Natural killer cell treated with Interleukin-12 subunit alpha and Interleukin-12 subunit beta and Interleukin-15 and Interleukin-18, amount 100 ng/mL, for 72 hours (primary cell): ENCODE measurements at places on chromosomes 7 and 10. TPM values are rescaled to one million over a fixed set of nuclear protein-coding genes. Genes with fewer than 3 reads are reported as not detected.
A peak's percentile ranks its signal among the peaks of the same experiment; 100 is the strongest.

GRCh38 chr7:99000196-99000903 lies 122.0 kb downstream of the TRRAP start:
- peaks cover 20% of the 10 kb centered on the region for H3K36me3 ChIP-seq
- no peaks in the 10 kb centered on the region for H3K27me3 ChIP-seq
- H3K27ac ChIP-seq: no peak overlapping the region
- DNase-seq: no peak

DNA sequence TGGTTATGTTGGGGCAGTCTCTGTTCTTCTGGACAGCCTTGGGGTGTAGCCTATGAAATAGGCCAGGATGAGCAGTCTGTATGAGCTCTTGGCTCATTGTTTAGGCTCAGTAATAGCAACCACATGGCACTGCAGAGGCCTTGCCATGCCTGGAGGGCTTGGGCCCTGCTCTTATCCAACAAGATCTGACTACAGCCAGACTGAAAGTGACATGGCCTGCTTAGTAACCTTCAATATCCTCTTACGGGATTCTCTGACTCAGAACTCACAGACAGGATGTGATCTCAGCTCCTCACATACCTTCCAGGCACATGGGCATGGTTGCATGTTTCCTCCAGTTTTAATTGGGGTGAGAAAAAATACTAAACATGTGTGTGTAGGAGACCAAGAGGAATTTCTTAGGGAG lies 289.3 kb downstream of the PTEN start:
- peaks cover 20% of the 10 kb centered on the region for H3K4me1 ChIP-seq
- H3K27ac ChIP-seq: peak overlapping the region; percentile 4

- H3K27me3 ChIP-seq: peaks cover 8% of the 10 kb centered on the region
- no peak overlapping the region for H3K27ac ChIP-seq
- DNase-seq: no peak
- H3K4me1 ChIP-seq: peaks cover 4% of the 10 kb centered on the region
- no peaks in the 10 kb centered on the region for H3K36me3 ChIP-seq
These were observed 15.3 kb downstream of the PLXNA4 start for GRCh38 chr7:132560825-132561529.

DNA sequence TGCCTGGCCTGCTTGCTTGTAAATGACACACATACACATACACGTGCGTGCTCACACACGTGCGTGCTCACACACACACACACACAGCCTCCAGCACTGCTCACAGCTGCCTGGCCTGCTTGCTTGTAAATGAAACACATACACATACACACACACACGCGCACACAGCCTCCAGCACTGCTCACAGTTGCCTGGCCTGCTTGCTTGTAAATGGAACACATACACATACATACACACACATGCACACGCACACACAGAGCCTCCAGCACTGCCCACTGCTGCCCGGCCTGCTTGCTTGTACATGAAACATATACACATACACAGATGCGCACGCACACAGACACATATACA lies 397.2 kb downstream of the PLXNA4 start:
- DNase-seq: no peak
- no peak overlapping the region for H3K27ac ChIP-seq
- no peaks in the 10 kb centered on the region for H3K4me1 ChIP-seq
- no peaks in the 10 kb centered on the region for H3K36me3 ChIP-seq
- no peak overlapping the region for H3K4me3 ChIP-seq

The NPY gene
- not detected for total RNA-seq

DNA sequence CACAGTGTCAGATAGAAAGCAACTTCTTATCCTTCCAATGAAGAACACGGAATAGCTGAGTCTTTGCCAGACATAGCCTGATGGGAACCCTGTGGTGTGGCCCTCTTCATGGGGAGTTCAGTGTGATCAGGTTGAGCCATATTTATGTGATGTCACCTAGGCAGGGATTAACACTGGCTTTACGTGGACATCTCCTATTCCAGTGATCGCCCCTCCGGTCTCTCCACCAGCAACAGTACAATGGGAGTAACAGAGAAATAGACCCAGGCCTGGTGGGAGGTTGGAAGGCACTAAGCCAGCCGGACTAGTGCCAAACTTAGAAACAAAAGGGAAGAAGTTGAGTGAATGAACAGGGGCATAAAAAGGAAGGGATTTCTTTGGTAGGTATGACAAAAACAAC lies 358.1 kb downstream of the PRPF18 start:
- no peaks in the 10 kb centered on the region for H3K4me1 ChIP-seq
- no peaks in the 10 kb centered on the region for H3K36me3 ChIP-seq
- no peak overlapping the region for H3K4me3 ChIP-seq
- no peak for DNase-seq
- H3K27ac ChIP-seq: no peak overlapping the region
- H3K27me3 ChIP-seq: peaks cover 14% of the 10 kb centered on the region

- peaks cover 13% of the 10 kb centered on the region for H3K4me1 ChIP-seq
- DNase-seq: no peak
- H3K36me3 ChIP-seq: no peaks in the 10 kb centered on the region
- no peak overlapping the region for H3K4me3 ChIP-seq
These were observed 2.9 kb downstream of the NUP205 start for GRCh38 chr7:135560631-135561030.

The SCIN gene
- not detected for total RNA-seq

GRCh38 chr7:17105701-17106100 lies 192.8 kb upstream of the AHR start:
- no peaks in the 10 kb centered on the region for H3K27me3 ChIP-seq
- no peaks in the 10 kb centered on the region for H3K36me3 ChIP-seq
- H3K27ac ChIP-seq: no peak overlapping the region
- no peak for DNase-seq
- H3K4me3 ChIP-seq: no peak overlapping the region
- H3K4me1 ChIP-seq: no peaks in the 10 kb centered on the region

DNA sequence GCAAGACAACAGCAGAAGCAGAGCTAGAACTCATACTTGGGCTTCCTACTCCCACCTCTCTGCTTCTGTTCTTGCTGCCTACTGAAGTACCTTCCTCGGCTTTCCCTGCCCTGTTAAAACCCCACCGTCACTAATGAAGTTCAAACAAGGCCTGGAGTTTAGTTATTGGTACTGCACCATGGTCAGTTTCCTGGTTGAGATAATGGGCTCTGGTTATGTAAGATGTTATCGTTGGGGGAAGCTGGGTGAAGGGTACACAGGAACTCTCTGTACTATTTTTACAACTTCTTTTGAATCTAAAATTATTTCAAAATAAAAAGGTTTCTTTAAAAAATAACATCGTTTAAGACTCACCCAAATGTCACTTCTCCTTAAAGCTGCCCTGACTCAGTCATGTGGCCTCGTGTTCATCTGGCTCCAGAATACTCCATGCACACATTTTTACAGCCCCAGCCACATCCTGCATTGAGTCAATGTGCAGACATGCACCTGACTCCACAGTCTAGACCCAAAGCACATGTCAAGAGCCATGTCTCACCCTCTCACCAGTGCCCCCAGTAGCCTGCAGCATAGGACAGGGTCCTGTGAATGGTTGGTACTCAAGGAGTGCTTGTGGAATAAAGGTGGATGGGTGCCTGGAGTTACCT lies 36.9 kb upstream of the AQP1 start:
- no peaks in the 10 kb centered on the region for H3K36me3 ChIP-seq
- no peak overlapping the region for H3K27ac ChIP-seq
- DNase-seq: no peak
- H3K4me1 ChIP-seq: no peaks in the 10 kb centered on the region

The SDK1 gene
- total RNA-seq: 0.40 TPM

DNA sequence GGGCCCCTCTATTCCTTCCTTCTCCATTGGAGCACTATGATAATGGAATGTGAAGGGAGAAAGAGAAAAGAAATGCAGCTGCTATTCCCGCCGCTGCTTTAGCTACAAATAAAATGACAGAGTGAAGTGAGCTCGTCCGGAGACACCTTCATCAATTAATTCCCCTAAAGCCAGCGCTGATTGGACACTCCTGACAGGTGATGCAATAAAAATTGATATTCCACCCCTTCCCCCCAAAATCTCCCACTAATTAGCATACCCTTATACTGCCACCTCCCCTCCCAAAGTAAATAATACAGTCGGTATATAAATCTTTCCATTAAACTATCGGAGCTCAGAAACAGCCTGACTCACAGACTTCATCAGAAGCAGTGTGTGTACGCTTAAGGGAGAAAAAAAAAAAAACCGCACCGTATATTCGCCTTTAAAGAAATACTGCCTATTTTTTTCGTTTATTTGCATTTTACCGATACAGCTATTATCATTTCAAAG lies 7.3 kb downstream of the SKIDA1 start:
- peaks cover 66% of the 10 kb centered on the region for H3K27me3 ChIP-seq
- H3K4me1 ChIP-seq: peaks cover 32% of the 10 kb centered on the region
- DNase-seq: no peak
- no peaks in the 10 kb centered on the region for H3K36me3 ChIP-seq

The FAM13C gene
- total RNA-seq: not detected

The NME8 gene
- not detected for total RNA-seq

- H3K4me3 ChIP-seq: no peak overlapping the region
- no peaks in the 10 kb centered on the region for H3K27me3 ChIP-seq
- H3K27ac ChIP-seq: no peak overlapping the region
- H3K36me3 ChIP-seq: no peaks in the 10 kb centered on the region
These were observed 25.6 kb upstream of the SOSTDC1 start for GRCh38 chr7:16491148-16491547.

DNA sequence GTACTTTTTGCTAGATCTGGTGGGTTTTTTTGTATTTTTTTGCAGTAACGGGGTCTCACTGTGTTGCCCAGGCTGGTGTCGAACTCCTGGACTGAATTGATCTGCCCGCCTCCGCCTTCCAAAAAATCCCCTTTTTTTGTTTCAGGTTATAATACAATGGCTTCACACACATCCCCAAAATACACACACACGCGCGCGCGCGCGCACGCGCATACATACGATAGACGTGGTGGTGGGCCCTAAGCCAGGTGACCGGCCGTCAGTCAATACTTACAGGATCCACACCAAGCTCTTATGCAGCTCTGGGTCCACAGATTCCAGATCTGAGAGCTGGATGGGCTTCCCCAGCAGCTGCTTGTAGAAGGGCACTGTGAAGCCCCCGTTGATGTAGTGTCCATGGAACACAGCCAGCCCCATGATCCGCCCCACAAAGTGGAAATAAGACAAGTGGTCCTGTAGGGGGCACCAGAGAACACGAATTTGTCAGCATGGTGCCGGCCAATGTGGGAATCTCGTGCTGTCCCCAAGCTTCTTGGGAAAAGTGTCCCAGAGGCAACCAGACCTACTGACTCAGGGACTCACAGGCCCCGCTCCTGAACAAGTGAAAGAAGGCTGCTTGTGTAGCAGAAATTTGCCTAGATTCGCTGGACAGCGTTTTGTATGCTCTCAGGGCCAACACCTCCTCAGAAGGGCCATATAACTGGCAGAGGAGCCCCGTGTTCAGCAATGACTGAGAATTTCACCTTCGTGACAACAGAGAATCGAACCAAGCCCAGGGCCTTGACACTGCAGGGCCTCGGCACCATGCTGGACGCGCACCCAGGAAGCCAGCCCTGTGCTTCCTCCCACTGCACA lies 103.6 kb downstream of the SMURF1 start:
- no peaks in the 10 kb centered on the region for H3K27me3 ChIP-seq
- no peak overlapping the region for H3K4me3 ChIP-seq
- no peak overlapping the region for H3K27ac ChIP-seq
- peaks cover 28% of the 10 kb centered on the region for H3K36me3 ChIP-seq
